CD4-positive, alpha-beta T cell treated with Interleukin-12 subunit alpha and Interleukin-12 subunit beta, for 1 hour (primary cell): ENCODE measurements at places on chromosomes 2 and 18.
A peak's percentile ranks its signal among the peaks of the same experiment; 100 is the strongest.

- no peak for DNase-seq
These were observed 323.4 kb upstream of the SLC14A2 start for GRCh38 chr18:45291621-45292615.

GRCh38 chr2:88838165-88838635 lies 146.7 kb downstream of the RPIA start:
- no peak for DNase-seq

- no peak for DNase-seq
These were observed 143.3 kb downstream of the IRS1 start for GRCh38 chr2:226656367-226656766.

GRCh38 chr18:3624935-3625741 lies 175.2 kb downstream of the TGIF1 start:
- peak; percentile 62 for DNase-seq

DNA sequence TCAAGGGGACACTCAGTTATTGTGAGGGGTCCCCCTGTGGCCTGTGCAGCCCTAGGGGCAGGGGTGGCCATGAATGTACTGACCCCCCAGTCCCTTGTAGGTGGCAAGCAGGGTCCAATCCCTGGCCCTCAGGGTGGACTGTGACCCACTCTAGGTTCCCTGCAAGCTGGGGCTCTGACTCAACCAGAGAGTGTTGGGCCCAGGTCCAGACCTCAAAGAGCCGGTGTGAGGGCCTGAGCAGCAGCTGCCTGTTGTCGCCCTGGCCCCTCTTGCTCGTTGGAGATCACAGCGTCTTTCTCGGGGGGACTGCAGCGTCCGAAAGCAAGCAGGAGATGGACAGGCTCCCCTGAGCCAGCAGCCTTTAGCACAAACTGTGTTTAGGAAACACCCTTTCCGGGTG lies 66.8 kb upstream of the ATG16L1 start:
- no peak for DNase-seq

GRCh38 chr18:6333981-6334380 lies 80.7 kb downstream of the L3MBTL4 start:
- DNase-seq: no peak

DNA sequence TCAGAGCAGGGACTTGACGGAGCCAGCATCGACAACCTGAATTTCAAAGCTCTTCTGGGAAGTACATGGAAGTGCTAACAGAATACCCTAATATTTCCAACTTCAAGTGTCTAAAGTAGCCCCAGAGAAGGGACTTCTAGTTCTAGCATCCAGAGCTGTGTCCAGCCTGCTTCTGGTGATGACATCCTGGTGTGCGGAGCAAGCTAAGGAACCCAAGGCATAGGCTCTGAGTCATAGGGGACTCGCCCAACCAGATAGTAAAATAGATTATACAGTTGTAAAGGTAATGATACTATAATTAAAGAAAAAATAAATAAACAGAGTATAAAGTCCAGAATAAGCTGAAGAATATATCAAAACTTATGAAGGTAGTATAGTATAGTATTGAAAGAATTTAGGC lies 108.1 kb upstream of the SERPINE2 start:
- no peak for DNase-seq

GRCh38 chr2:71938108-71938507 lies 209.6 kb downstream of the CYP26B1 start:
- no peak for DNase-seq

GRCh38 chr18:57437766-57438671 lies 2.8 kb downstream of the ONECUT2 start:
- DNase-seq: no peak

DNA sequence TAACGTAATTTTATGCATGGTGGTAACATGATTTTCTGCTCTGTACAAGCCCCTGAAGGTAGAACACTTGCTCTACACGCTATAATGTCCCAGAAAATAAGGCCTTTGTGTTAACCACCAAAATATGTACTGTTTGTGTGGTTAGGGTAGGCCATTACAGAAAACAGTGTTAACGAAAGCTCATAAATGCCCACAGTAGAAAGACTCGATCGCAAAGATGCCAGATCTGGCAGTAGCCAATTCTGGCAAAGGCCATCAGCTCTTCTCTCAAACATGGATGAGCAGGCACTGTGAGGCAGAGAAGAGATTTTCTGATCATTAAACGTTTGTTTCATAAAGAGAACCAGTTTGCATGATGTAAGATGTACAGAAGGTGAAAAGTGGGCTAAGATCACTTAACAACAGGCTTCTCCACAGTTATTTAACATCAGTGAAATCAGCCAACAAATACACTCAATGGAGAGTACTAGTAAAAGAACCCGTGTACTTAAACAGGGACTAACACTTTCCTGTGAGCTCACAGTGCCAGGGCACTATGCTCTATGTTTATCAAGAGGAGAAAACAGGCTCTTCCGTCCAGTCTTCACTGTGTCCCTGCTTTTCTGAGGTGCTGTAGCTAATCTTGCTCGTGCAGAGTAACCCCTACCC lies 80.3 kb downstream of the SPRED2 start:
- DNase-seq: no peak

- DNase-seq: no peak
These were observed 36.5 kb downstream of the WDR75 start for GRCh38 chr2:189477756-189478155.

- DNase-seq: no peak
These were observed 71.8 kb downstream of the NAB1 start for GRCh38 chr2:190720691-190721090.

- no peak for DNase-seq
These were observed 5.2 kb downstream of the CAD start for GRCh38 chr2:27222407-27222806.

DNA sequence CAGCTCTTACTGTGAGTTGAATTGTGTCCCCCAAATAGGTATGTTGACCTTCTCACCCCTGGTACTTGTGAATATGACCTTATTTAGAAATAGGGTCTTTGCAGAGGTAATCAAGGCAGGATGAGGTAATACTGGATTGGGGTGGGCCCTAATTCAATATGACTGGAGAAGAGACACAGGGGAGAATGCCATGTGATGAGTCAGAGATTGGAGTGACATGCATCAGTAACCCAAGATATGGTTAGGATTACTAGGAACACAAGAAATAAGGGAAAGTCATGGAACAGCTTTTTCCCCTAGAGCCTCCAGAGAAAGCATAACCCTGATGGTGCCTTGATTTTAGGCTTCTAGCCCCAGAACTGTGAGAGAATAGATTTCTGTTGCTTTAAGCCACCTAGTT lies 37.0 kb upstream of the ATP5MC3 start:
- no peak for DNase-seq

DNA sequence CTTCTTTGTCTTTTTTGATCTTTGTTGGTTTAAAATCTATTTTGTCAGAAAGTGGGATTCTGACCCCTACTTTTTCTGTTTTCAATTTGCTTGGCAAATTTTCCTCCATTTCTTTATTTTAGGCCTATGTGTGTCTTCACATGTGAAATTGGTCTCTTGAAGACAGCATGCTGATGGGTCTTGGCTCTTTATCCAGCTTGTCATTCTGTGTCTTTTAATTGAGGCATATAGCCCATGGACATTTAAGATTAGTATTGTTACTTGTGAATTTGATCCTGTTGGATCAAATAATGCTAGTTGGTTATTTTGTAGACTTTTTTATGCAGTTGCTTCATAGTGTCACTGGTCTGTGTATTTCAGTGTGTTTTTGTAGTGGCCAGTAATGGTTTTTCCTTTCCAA lies 26.3 kb upstream of the DSG1 start:
- no peak for DNase-seq

DNA sequence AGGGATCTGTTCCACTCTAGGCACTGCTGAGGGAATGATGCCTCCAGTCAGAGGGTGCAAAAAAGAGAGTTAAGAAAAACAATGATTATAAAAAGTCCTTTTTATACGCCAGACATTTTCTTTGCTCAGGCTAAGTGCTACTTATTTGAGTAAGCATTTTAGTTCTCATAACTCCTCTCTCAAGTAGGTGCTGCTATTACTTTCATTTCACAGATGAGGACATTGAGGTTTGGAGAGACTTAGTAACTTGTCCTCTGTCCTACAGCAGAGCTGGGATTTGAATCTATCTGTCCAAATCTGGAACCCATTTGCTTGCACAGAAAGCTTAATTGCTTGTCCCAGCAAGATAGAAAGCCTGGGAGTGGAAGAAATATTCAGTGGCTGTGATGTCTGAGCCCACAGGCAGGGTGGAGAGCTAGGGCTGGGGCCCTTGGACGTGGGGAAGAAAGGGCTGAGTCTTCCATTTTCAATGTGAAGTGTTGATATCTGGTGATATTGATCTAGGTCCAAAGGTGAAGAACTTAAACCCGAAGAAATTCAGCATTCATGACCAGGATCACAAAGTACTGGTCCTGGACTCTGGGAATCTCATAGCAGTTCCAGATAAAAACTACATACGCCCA lies 5.8 kb downstream of the IL37 start:
- DNase-seq: no peak

DNA sequence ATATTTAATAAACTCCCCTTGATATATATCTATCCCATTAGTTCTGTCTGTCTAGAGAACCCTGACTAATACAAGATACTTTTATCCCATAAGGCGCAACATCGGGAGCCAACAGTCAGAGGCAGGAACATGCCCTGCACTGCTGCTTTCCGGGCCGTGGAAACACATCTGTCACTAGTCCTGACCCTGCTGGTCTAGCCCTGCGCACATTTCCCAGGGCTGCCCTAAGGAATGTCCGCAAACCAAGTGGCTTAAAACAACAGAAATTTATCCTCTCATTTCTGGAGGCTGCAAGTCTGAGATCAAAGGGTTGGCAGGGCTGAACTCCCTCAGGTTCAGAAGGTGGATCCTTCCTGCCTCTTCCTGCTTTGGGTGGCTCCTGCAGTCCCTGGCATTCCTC lies 114.2 kb upstream of the TPO start:
- no peak for DNase-seq

DNA sequence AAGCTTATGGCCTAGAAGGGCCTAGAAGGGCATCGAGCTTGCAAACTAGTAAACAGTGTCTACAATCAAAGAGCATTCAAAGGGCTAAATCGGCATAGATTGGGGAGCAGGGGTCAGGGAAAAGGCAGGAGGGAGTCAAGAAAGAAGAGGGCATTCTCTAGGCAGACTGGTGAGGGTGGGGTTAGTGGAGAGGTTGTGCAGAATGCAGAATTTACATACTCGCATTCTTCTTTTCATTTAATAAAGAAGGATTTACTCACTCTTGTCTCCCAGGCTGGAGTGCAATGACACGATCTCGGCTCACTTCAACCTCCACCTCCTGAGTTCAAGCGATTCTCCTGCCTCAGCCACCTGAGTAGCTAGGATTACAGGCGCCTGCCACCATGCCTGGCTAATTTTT lies 110.7 kb downstream of the TRIM43 start:
- DNase-seq: no peak

GRCh38 chr2:187158452-187158851 lies 289.6 kb downstream of the CALCRL start:
- no peak for DNase-seq

- DNase-seq: peak; percentile 42
These were observed 92.4 kb downstream of the DYSF start for GRCh38 chr2:71545572-71546274.

DNA sequence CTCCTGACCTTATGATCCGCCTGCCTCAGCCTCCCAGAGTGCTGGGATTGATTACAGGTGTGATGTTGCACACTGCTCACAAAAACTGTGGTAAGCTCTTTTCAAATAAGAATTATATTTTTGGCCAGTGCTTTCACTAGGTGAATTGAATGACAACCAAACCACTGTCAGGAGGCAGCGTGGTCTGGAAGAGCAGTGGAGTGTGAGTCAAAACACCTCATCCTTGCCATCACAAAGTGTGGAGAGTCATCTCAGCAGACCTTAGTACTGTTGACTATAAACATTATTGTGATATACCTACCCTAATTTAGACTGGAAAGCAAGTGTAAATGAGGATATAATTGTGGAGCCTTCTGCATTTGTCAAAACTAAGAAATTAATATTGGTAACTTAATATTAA lies 61.3 kb downstream of the UBE2E3 start:
- DNase-seq: no peak

GRCh38 chr18:52395146-52395852 lies 55.3 kb downstream of the DCC start:
- no peak for DNase-seq

DNA sequence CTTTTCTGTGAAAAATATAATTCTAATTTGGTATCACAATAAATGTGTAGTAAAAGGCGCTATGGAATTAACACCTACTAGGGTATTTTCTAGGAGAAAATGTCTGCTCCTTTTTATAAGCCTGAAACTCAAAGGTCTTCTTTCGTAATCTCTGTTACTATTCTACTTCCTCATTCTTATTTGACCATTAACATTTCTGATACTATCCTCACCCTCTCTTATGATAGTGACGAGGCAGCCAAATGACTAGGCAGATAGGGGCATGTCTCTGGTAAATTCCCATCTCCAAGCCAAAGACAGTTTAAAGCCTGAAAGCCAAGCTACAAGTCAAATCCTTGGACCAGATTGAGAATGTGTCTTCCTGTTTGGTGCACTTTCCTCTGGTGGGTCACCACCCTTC lies 251.7 kb downstream of the LRRTM4 start:
- no peak for DNase-seq

GRCh38 chr18:23085066-23085465 lies 50.2 kb upstream of the CABLES1 start:
- DNase-seq: no peak

- DNase-seq: no peak
These were observed 15.7 kb downstream of the CTDP1 start for GRCh38 chr18:79695269-79695668.

DNA sequence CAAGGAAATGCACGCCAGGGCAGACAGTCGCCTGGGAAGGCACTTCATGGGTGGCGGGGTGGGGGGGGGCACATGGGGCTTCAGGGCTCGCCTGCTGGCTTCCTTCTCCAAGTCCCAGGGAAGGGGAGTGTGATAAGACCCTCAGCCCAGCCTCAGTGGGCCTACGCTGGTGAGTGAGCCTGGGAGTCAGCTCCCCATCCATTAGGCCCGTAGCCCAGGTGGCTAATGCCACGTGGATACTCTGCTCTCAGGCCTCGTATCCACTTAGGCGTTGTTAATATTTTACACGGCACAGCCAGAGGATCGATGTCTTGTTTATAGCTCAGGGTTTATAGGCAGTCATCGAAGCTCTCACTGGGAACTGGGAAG lies 47.1 kb downstream of the KCNIP3 start:
- no peak for DNase-seq

- no peak for DNase-seq
These were observed 1094.7 kb downstream of the BCL11A start for GRCh38 chr2:59458800-59459199.

DNA sequence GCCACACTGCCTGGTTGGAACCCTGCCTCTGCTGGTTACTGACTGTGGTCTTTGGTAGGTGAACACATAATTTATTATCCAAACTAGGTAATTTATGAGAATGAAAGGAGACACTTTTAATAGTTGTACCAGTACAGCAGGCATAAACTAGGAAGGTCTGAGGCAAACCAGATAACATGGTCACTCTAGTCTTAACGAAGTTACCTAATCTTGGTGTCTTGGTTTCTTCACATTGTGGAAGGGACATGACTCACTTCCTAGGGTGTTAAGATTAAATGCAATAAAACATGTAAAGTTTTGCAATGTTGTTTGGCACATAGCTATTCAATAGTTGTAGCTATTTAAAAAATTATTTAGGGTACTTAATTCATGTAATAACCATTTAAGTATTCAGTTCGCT lies 23.3 kb downstream of the SPTBN1 start:
- no peak for DNase-seq
